ENCODE measurements at places on chromosomes 4 and X.

DNA sequence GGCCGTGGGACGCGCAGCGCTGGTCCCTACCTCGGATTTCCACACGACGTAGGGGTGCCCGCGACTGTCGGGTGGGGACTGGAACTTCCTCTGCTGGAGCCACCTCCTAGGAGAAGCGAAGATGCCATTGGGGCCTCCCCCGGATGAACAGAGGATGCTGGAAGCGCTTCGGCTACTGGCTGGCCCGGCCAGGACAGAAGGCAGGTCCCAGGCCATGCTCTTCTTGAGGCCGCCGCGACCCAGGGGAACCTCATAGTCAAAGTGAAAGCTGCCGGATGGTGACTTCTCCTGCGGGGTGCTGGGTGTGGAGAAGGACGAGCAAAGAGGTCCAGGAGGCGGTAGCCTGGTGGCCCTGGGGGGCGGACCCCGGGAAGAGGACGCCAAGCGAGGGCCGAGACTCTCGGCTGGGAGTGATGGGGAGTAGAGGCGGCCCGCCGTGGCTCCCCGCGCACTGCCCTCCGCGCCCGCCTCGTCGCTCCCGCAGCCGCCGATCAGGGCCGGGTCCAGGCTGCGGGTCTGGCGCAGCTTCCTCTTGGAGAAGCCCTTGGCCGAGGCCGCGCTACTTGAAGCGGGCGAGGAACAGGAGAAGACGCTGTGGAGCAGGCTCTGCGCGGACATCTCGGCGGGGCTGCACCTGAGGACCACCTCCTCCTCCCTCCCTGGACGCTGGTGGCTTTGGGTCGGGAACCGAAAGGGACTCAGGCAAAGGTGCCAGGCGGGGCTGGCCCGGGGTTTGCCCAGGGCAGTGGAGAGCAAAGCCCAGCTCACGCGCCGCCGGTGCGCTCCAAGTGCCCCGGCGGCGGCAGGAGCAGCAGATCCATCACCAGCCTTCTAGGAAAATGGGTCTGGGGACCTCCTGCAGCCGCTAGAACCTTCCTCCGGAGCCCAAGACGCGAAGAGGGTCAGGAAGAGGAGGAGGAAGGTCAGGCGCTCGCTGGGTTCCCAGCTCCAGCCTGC, 1.2 kb downstream of the ARHGAP6 start:
- no peak for DNase-seq

DNA sequence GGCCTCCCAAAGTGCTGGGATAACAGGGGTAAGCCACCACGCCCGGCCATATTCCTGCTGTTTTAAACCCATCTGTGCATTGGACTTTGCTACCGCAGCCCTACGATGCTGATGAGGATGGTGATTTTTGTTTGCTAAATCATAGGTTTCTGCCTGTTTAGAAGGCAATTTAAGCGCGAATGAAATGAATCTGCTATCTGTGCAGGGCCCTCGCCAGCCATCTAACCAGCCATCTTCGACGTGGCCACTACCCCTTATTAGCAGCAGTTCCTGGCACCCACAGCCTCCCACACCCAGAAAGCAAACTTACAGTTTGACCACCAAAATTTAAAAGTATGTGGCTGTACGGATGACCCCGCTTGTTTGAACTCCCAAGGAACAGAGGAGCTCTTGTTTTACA, 178.5 kb downstream of the SHOX start:
- DNase-seq = no peak

DNA sequence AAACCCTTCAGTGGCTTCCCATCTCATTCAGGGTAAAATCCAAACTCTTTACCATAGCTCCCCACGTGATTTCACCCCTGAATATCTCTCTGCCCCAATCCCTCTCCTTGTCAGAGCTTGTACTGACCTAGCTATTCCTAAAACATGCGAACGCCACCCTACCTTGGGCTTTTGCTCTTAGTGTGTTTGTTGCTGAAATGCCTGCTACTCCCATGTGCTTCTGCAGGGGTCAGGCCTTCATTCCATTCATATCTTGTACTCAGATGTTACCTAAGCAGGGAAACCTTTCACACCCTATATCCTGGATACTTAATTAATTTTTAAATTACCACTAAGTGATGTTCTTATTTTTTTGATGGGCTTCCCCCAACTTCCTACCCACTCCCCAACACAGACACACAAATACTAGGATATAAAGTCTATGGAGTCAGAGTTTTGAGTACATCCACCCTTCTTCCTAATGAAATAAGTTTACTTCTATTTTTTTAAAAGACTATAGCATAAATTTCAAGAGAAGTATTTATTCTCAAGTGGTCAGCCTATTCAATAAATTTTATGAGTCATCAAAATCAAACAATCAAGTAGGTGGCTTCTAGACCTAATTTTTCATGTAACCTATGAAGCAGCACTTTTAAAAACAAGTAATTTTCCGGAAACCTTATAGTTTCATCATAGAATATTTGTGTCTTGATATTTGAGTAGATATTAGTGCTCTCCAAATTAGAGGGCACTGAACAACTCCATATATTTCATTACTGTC, 189.4 kb downstream of the RAPGEF2 start:
- DNase-seq = no peak

DNA sequence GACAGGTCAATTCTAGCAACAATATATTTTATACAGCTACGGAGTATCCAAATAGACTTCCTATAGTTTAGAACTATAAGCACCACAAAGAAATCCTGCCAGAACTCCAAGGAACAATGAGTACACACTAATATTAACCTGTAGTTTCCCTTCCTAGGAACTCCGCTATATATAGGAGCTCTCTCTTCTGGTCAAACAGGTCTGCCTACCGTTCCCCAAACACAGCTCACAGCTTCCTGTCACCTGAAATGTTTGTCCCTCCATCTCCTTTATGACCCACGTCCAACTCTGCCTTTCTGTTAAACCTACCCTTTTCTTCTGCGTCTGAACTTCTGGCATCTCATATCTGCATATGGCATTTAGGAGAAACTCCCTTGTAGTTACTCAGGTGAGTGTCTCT, 10.5 kb upstream of the GJB1 start:
- no peak for DNase-seq

DNA sequence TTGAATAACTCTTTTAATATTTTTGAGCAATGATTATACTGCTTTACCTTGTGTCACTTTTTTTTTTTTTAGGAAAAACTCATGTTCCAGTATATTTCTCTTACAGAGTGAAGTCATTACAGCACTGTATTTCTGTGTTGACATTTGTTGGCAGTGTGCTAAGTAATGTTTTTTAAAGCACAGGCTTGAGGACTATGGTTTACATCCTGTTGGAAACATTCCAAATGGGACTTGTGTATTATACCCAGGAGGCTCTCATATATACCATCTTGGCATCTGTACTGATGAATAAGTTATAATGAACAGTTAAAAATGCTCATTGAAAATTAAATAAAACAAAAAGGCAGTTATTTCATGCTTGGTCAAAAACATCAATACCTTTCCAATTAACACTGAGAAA, 33.8 kb downstream of the CEP44 start:
- DNase-seq = no peak

Measured in KG1 (cell line).